ENCODE measurements at places on chromosomes 16 and 17.

- no peak for DNase-seq
These were observed 15.3 kb downstream of the KSR1 start for GRCh38 chr17:27471321-27472269.

DNA sequence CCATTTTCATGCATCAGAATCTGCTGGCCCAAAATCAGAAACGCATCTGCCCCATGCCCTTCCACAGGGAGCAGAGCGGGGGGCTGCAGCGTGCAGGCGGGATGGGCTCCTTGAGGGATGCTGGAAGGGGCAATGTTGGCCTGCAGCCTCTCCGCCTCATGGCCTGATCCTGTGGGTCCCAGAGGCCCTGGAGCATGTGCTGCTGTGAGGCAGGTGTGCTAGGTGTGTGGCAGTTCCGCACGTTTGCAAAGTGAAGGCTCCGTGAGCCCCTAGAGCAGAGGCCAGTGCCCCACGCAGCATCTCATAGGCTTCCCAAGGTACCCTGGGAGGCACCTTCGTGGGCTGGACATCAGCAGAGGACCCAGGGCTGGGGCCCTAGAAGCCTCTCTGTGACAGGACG, 36.4 kb upstream of the CDH15 start:
- DNase-seq: no peak

DNA sequence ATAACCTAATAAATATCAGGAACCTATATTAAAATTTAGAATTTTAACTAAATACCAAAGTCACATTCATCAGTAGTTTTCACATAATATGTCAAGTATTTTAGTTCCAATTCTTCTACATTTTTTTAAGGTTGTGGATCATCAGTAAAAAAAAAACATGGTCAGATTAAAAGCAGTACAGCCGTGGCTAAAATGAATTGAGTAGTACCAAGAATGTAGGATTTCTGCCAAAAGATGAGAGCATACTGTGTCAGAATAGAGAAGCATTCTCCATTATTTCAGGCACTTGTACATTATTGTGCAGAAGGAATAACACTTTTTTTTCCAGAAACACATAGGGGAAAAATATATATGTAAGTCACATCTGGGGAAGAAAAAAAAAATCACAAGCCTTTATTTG, 1176.1 kb downstream of the CDH11 start:
- no peak for DNase-seq

DNA sequence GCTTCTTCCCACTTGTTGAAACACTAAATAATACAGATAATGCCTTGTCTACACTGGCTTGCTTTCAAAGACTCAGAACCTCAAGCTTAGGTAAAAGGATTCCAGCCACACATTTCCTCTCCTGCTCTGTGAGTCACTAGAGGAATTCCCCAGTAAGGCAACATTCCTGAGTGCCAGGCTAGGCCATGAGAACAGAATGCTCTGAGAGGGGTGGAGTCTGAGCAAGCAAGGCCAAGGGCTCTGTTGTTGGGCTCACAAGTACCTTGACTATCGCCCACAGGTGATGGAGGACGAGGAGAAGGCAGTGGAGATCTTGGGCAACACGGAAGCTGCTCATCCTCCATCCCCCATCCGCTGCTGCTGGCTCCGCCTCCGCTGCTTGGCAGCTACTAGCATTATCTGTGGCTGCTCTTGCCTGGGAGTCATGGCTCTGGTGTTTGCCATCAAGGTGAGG, 6.7 kb upstream of the PHKG2 start:
- DNase-seq: peak; percentile 55

- DNase-seq: peak; percentile 51
These were observed 52.8 kb downstream of the USP10 start for GRCh38 chr16:84752600-84752999.

DNA sequence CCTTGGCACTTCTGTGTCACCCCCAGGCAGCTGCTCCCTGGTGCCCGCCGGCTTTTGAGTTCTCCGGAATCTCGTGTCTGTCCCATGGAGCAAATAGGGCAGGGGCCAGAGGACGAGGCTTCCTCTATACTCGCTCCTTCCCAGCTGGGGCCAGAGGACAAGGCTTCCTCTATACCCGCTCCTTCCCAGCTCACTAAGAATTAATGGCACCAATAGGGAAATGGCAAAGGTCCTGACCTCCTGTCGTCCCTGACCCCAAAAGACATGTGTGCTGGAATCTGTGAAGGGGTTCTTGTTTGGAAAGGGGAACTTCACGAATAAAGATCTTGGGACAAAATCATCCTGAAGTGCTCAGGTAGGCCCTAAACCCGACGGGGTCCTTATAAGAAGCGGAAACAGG, 7.6 kb downstream of the SGSH start:
- DNase-seq: no peak

GRCh38 chr16:81610144-81610842, 165.7 kb downstream of the CMIP start:
- peak; percentile 29 for DNase-seq

- DNase-seq: no peak
These were observed 2.3 kb downstream of the CLUH start for GRCh38 chr17:2709183-2709661.
